ENCODE measurements at places on chromosomes 7 and 10.
A peak's percentile ranks its signal among the peaks of the same experiment; 100 is the strongest.

DNA sequence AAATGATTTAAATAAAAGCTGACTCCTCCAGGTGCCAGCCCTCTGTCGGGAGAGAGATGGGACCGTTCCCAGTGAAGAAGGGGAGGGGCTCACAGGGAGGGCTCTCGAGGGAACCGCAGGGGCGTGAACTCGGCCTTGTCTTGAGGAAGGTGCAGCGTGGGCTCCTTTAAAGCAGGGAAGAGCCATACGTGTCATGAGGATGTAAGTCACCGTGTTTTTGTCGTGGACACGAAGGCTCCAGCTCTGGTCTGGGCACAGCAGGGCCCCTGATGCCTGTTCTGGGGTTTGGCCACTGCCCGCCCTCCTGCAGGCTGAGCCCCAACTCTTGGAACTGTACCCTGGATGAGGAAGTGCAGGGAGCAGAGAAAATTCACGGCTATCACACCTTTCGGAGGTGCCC, 45.0 kb downstream of the JAKMIP3 start:
- no peak for DNase-seq

GRCh38 chr7:2936301-2936700, 92.2 kb upstream of the GNA12 start:
- DNase-seq = no peak

DNA sequence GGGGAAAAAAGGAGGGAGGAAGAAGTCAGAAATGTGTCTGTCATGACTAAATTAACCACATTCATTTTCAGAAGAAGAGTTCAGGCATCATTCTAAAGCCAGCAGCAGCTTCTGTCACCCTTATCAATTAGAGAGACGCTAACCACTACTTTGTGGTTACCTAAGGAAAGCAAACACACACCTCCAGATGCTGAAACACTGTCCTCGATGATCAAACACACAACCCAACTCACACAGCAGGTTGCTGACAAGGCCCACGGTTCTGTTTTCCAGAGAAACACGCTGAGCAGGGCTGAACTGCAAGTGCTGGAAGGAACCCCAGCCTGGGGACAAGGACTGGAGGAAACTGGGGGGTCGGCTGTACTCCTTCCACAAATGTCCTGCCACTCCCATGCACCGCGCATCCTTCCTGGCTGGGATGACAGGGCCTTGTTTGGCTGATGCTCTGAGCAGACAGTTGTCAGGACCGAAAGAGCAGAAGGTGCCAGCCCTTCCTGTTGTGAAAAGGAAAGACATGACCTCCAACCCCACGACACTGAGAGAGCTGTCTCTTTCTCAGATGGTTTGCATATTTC, 36.6 kb downstream of the PRKCQ start:
- DNase-seq = no peak

DNA sequence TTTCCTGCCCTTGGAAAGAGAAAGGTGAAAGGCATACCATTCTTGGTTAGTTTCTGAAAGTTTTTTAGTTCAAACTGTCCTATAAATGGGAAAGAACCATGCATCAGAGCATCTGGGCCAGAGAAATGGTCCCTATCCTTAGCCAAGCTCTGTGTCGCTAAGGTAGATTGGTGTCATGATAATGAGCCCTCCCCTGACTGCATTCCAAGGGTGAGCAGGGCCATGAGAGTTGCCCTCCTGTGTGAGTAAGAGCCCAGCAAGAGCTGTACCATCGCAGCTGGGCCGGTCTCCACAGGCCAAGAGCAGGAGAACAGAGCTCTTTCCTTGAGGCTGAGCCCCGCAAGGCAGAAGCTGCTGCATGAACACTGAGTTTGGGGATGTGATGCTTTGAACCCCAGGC, 30.3 kb downstream of the GRB10 start:
- DNase-seq = no peak

DNA sequence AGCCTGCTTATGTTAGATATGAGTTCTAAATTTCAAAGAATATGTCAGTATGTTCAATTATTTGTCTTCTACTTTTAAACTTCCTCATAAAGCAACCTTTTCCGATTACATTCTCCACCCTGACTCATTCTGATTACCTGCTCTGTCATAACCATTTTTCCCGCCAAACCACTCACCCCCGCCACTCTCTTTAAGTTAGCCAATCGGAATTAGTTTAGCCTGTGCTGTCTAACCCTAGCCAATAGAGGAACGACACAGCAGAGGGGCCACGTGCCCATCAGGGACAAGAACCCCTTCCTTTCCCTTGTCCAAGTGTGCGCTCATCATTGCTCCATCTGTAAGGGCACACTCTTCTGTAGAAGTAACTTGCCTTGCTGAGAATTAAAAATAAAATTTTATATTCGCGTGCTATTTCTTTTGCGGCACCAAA, 91.4 kb downstream of the CCDC71L start:
- no peak for DNase-seq

DNA sequence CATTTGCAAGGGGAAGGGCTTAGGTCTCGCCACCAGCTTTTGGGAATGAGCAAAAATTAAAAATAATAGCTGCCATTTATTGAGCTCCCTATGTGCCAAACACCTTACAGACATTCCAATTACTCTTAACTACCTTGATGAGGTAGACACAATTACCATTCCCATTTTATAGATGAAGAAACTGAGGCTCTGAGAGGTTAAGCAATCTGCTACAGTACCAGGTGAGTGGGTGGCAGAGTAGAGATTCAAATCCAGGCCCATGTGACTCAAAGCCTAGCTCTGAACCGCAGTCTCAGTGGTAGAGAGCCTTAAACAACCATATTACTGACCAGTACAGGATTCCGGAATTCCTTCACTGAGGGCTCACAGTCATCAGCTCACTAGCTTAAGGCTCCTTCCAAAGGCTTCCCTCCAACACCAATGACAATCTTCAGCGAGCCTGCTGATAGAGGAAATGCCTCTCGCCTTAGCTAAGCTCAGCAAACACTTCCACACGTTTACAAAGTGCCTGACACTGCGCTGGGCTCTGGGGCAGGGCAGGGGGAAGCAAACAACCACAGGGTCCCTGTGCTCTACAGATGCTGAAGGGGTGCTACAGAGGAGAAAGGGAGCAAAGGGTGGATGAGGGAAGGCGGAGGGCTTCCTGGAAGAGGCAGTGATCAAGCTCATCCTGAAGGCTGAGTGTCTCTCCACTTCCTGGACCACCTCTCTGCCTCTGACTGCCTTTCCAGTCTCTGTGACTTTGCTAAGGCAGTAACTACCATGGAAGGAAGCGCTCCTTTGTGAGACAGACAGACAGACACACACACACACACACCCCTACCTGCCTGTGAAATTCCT, 7.4 kb downstream of the LRRC20 start:
- peak; percentile 60 for DNase-seq

GRCh38 chr7:157548691-157549303, 212.0 kb downstream of the DNAJB6 start:
- no peak for DNase-seq

- DNase-seq = no peak
Observed at GRCh38 chr10:83178526-83178925, 960.8 kb upstream of the GHITM start.

GRCh38 chr7:159022238-159022993, 122.3 kb downstream of the VIPR2 start:
- peak; percentile 17 for DNase-seq

GRCh38 chr7:1741751-1742554, 71.9 kb downstream of the ELFN1 start:
- DNase-seq = no peak

GRCh38 chr10:73854310-73854709, 20.0 kb downstream of the CAMK2G start:
- no peak for DNase-seq

DNA sequence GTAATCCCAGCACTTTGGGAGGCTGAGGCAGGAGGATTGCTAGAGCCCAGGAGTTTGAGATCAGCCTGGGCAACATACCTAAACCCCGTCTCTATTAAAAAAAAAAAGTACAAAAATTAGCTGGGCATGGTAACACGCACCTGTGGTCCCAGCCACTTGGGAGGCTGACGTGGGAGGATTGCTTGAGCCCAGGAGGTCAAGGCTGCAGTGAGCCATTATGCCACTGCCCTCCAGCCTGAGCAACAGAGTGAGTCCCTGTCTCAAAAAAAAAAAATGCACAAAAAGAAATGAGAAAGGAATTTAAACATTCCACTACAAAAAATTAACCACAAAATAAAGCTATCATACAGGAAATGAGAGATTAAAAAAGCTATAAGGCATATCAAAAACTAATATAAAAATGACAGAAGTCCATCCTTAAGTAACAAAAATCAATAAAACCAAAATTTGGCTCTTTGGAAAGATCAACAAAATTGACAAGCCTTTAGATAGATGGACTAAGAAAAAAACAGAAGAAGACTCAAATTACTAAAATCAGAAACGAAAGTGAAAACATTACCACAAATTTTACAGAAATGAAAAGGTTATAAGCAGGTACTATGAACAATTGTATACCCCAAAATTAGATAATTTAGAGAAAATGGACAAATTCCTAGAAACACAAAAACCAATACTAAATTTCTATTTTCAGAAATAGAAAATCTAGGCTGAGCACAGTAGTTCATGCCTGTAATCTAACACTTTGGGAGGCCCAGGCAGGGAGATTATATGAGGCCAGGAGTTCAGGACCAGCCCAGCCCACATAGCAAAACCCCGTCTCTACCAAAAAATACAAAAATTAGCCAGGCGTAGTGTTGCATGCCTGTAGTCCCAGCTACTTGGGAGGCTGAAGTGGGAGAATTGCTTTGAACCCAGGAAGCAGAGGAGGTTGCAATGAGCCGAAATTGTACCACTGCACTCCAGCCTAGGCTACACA, 42.4 kb upstream of the NANOS1 start:
- no peak for DNase-seq

DNA sequence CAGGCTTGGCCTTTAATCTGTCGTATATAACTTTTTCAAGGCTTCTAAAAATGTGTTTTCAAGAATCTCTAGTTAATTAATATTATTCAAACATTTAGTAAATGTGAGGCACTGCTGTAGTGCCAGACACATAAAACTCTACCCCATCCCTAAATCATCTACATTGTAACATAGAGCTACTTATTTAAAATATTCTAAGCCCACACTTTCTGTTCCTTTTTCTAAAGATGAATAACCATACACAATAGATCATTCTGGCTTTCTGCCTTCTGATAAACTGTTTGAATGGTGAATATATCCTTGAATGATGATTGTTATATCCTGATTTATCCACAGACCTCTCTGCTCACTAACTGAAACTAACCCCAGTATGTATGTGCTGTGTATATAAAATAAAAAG, 41.4 kb downstream of the BRAF start:
- no peak for DNase-seq

GRCh38 chr10:25024528-25024927, 8.1 kb downstream of the THNSL1 start:
- no peak for DNase-seq

DNA sequence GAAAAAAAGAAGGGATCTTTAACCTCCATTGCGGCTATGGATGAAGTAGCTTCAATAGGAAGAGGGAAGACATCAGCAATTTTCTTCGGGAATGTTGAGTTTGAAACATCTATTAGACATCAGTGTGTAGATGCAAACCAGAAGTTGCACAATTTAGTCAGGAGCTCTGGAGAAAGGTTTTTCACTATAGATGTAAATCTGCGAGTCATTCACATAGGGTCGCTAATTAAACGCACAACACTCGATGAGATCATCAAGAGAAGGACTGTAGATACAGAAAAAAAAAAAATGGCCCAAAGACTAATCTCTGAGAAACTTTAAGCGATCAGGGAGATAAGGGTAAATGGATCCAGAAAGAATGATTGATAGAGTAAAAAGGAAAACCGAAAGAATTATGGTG, 61.7 kb upstream of the TES start:
- DNase-seq = no peak

GRCh38 chr7:37592366-37592765, 91.2 kb upstream of the GPR141 start:
- no peak for DNase-seq

DNA sequence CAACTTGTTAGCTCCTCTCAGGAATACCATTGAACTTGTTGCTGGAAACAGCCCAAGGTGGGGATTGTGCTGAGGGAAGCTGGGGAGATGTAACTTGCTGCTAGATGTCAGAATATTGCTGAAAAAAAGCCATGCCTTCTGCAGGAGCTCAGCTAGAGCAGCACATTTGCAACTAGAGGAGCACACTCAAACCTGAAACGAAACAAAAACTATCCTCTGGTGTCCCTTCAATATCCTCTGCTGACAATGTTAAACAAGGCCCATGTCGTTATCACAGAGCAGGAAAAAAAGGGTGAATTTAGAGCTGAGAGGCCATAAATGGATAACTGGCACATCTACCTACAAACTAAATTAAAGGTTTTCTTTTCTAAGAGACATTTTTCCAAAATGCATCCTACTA, 53.7 kb upstream of the MACC1 start:
- DNase-seq = no peak

GRCh38 chr7:149620961-149621360, 123.4 kb upstream of the ZNF746 start:
- DNase-seq = no peak

DNA sequence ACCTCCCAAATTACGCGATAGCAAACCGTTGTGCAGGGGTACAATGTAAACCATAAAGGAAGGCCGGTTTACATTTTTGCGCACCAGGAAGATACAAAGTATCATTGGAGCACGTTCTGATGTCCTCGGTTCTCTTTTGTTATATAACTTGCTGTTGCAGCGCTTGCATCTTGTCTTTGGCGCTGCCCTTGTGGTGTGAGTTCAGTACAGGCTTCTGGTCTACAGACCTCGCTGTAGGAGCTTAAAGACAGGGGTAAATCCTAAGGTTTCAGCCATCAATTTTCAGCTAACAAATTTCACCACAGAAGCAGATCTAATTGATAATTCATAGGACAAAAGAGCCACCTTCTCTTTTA, 1.5 kb upstream of the MKX start:
- no peak for DNase-seq

GRCh38 chr7:29564496-29565223, 1.0 kb downstream of the PRR15 start:
- DNase-seq = peak; percentile 49

- no peak for DNase-seq
Observed at GRCh38 chr10:104966563-104967297, 325.6 kb downstream of the SORCS3 start.

GRCh38 chr10:73875139-73875475, 752 bp upstream of the CAMK2G start:
- no peak for DNase-seq

- no peak for DNase-seq
Observed at GRCh38 chr7:130988443-130988842, 254.4 kb upstream of the KLF14 start.

- DNase-seq = no peak
Observed at GRCh38 chr10:116272440-116273283, at the start of gene GFRA1. TSS of gene GFRA1 (minus strand) at chr10:116273206. CDS start at chr10:116272029, 1,177 bp downstream.

DNA sequence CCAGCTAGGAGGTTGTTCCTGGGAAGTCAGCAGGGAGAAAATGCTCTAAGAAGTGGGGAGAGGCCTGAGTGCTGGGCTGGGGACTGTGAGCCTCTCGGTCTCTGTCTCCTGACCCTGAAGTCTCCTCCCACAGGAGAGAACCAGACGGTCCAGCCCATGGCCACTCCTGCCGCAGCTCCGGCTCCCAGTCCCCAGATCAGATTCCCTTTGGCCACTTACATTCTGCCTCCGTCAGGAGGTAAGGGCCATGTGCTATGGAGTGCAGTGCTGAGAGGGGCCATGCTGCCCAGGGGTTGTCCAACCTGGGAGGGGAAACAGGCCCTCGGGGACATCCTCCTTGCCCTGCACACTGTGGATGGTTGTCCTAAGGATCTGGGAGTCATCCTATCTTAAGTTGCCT, 21.3 kb upstream of the ZNF467 start:
- no peak for DNase-seq

- DNase-seq = peak; percentile 42
Observed at GRCh38 chr7:37915438-37915837, 1.2 kb downstream of the SFRP4 start.
